ENCODE measurements at places on chromosomes 3 and 15. TPM values are rescaled to one million over a fixed set of nuclear protein-coding genes. Genes with fewer than 3 reads are reported as not detected.

DNA sequence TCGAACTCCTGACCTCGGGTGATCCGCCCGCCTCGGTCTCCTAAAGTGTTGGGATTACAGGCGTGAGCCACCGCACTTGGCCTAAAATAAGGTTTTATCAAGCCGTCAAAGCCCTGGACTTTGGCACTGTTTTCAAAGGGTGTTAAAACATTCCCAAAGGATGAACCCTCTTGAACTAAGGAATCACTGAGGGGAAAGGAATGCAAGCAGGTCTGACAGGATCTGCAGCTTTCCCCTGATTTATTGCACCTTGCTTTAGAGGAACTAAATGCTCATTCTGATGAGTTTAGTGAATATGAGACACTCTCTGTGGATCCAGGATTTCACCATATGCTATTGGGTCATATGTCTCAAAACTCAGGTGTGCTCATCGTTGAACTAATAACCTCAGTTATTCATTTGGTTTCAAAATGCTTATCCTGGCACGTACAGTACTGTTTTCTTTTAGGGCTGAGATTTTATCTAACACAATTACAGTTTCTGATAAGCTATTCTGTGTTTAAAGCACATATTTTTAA lies 63.0 kb upstream of the TSC22D2 start:
- H3K4me3 ChIP-seq: no peak overlapping the region
- DNase-seq: no peak
- no peaks in the 10 kb centered on the region for H3K36me3 ChIP-seq
- no peak overlapping the region for H3K27ac ChIP-seq
- H3K27me3 ChIP-seq: no peaks in the 10 kb centered on the region

- no peak overlapping the region for H3K27ac ChIP-seq
- H3K4me3 ChIP-seq: no peak overlapping the region
- no peaks in the 10 kb centered on the region for H3K36me3 ChIP-seq
- DNase-seq: no peak
- no peaks in the 10 kb centered on the region for H3K27me3 ChIP-seq
Measured at GRCh38 chr15:38854506-38854905, 289.9 kb upstream of the RASGRP1 start.

The SLC15A2 gene
- 0.49 TPM for total RNA-seq

The RMDN3 gene
- 19.6 TPM for total RNA-seq

The ANKRD34C gene
- total RNA-seq: 0.25 TPM

The TRIM42 gene
- not detected for total RNA-seq
